Placental pericyte (primary cell): ENCODE measurements at places on chromosomes 5 and 9. TPM values are rescaled to one million over a fixed set of nuclear protein-coding genes. Genes with fewer than 3 reads are reported as not detected.

Gene PCDHB13
- 0.22 and 0.29 TPM in 2 replicates for total RNA-seq

Gene LCN2
- total RNA-seq = not detected in 2 replicates

Gene OBP2B
- not detected in 2 replicates for total RNA-seq

Gene CCL27
- total RNA-seq = not detected in 2 replicates

Gene NME5
- not detected in 2 replicates for total RNA-seq

Gene LVRN
- total RNA-seq = 0.66 and 1.4 TPM in 2 replicates

Gene PPP2R2B
- total RNA-seq = 0.14 TPM in 1 of 2 replicates, not detected in the other

Gene GARNL3
- total RNA-seq = 0.14 and 1.3 TPM in 2 replicates

Gene SOHLH1
- not detected in 2 replicates for total RNA-seq

Gene TNFSF15
- 17.5 and 40.2 TPM in 2 replicates for total RNA-seq

Gene SNX24
- total RNA-seq = 21.0 and 41.1 TPM in 2 replicates

Gene ARHGEF39
- 0.44 and 6.3 TPM in 2 replicates for total RNA-seq
